ENCODE measurements at places on chromosomes 4 and X.

- no peak for DNase-seq
Observed at GRCh38 chr4:99190336-99190735, 28.7 kb downstream of the ADH6 start.

DNA sequence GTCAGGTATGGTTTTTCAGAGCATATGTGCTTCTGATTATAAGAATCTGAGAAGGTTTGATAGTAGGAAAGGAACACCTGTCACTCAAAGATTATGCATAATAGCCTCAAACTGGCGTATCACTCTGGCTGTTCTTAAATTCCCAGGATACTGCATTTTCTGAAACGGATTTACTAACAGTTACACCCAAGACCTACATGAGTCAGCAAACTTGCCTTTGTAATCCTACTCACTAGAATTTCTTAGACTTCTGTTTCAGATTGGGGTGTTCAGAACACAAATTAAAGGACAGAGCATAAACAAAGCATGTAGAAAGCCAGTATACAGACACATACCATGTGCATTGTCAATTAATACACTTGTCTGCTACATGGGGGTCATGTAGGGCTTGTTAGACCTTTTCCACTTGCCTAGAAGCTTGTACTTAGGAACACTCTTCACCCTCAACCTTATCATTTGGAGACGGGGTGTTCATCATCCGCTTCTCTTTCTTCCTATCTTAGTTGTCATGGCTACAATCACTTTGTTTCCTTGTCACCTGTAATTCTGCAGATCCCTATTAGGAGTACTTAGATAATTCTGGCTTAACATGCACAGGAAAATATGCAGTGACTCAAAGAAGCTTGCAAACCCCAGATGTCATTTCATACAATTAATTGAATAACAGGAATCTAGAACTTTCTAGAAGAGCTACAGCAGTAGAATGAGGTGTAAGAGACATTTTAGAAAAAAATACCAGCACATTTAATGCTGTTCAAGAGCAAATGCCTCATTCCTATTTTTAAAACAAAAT lies 593.0 kb upstream of the TENM3 start:
- no peak for DNase-seq

DNA sequence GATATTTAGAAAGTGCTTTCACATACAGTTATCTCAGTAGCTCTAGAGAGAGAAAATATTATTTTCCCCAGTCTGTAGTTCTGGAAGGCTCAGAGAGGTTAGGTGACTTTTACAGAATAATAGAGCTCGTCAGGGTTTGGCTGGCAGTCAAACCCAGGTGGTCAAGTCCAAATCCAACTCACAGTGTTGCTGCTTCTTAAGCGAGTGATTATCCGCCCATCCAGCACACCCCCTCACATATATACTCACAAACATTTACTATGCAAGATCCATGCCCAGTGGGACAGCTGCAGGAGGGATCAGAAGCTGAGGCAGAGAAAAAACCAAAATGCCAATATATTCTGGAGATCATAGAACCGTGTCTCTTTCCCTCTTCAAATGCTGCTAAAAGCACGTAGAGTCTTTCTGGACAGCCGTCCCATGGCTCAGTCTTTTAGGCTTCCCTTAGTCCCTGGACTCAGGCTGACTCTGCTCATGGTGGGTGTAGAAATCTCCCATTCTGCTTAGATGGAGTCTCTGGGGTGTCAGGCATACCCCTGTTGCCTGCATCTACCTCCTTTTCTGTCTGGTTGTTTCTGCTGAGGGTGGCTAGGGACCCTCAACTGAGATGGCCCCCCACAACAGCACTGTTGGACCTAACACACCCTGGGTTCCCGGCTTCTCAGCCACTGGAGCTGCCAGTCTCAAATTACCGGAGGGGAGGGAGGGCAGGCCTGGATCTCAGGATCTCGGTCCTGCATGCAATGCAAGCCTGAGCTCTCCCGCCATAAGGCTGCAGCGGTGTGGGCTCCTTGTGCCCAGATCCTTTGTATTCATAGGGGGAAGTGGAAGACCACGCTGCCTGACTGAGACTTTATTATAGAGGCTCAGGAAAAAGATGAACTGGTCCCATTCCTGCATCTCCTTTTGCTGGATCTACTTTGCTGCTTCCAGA lies at the start of gene CHRNA9:
Gene CHRNA9 (plus strand): TSS at position 743 of the 934 bp plus-strand sequence. CDS start 135 bp downstream, at position 878.
- DNase-seq: no peak

DNA sequence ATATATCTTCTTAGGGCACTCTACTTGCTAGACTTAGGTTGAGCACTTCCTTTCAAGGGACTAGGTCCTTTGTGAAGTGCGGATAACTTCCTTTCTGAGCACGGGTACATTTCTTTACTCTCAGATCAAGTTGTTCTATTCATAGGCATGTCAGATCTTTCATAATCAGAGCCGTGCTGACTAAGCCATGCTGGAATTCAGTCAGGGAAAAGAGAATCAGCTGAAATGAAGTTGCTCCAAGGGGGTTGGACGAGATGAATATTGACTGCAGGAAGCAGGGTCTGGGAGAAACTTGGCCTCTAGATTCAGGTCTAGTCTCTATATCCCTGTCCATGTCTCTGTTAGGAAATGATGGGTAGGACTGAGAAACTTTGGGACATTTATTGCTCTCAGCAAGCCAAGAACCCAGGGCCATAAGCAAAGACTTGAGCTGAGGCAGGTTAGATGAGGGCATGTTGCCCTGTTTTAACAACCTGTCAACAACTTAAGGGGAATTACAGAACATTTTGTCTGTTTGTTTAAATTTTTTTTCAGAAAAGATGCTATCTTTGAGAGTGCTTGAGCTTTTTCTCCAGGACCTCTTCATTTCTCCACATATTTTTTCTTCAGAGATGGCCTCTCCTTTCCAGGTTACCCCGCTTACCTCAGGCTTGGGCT lies 28.3 kb downstream of the AREG start:
- DNase-seq: no peak

DNA sequence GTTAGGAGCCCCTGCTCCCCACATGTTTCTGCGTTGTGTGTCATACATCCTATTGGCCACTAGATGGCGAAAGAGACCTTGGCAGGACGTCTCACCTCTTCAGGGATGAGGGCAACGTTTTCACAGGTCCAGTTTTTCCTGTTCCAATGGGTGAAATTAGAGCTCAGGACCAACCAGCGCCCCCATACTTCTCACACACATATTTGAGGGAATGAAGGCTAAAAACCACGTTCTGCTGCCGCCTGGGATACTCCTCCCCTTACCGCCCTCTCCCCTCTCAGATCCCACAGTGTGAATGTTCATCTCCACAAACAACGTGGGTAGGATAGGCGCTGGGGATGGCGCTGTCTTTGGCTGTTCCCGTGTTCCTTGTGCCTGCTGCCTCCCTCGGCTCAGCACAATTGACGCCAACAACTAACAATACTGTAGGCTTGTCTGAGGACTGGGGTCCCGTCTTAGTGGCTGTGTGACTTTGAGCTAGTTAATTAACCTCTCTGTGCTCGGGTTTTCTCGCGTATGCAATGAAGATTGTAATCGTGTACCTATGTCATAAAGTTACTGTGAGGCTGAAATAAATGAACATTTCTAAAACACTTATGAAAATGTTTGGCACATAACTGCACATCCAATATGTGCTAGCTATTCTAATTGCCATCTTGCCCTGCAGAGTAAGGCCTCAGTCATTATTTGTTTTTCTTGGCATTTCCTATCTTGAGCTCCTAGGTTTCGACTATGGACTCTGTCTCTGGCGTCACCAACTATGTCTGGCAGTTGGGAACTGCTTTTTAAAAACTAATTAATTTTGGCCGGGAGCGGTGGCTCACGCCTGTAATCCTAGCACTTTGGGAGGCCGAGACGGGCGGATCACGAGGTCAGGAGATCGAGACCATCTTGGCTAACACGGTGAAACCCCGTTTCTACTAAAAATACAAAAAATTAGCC lies 181.3 kb upstream of the STK26 start:
- DNase-seq: no peak

DNA sequence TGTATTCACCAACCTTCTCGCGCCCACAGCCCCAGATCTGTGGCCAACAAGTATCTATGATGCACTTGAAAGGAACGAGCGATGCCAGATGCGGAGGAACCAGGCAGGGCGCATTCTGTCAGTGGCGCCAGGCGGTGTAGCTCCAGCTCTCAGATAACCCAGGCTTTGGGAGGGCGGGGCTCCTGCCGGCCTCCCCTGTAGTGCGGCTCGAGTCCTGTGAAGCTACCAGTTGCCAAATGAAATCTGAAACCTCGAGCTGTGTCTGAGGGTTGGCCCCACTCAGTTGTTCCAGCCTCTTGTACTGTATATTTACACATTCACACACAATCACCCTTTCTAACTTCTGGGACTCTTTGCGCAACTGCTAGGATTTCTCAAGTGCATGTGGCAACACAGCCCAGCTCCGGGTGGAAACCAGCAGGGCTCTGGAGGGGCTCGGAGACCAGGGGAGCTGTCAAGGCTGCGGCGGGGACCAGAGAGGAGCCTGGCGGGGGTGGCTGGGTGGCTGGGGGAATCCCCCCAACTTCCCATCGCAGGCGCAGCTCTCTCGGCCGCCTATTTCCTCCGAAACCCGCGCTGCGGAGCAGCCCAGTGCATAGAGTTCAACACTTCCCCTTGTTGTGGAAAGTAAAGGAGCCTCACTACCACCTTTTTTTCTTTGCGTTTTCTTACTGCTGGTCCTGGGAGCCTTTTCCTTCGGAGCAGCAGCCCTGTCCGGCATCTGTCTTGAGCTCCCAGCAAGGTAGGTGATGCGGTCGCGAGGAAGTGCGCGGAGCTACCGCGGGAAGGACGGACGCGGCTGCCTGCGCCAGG lies at the start of gene ARHGAP24:
Gene ARHGAP24 (plus strand): TSS at position 333 of the 813 bp plus-strand sequence.
- DNase-seq: peak; percentile 95

DNA sequence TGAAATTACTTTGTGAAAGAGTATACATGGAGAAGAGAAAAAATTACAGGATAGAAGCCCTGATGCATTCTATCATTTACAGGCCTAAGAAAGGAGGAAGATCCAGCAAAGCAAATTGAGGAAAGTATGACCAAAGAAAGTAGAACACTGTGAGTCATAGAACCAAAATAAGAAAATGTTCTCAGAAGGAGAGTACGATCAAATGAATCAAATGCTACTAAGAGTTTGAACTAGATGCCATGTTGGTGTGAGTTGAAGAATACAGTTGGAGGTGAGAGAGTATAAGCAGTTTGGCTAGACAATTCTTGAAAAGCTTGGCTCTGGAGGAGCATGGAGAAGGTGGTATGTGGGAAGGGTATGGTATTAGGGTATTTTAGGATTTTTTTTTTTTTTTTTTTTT lies 161.8 kb downstream of the RPA4 start:
- no peak for DNase-seq

- DNase-seq: peak; percentile 89
Observed at GRCh38 chr4:78551420-78552351, at the start of gene ANXA3. Gene ANXA3 (plus strand): TSS chr4:78551770. CDS start chr4:78554474, 2,704 bp downstream.

DNA sequence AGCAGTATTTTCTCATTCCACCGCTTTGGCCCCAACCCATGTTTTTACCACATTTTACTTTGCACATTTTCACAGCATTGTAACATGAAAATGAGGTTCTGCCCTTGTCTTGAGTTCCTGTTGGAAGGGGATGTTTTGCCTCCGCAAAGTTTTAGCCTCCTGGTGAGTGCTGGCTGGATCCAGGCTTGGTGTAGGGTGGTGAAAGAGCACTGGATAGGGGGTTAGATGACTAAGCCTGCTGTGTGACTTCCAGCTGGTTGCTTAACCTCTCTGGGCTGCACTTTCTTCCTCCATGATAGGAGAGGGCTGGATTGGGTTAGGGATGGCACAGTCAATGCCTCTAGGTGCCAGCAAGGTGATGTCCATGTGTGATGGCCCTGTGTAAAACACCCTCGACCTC lies 28.9 kb downstream of the CYTL1 start:
- DNase-seq: no peak

DNA sequence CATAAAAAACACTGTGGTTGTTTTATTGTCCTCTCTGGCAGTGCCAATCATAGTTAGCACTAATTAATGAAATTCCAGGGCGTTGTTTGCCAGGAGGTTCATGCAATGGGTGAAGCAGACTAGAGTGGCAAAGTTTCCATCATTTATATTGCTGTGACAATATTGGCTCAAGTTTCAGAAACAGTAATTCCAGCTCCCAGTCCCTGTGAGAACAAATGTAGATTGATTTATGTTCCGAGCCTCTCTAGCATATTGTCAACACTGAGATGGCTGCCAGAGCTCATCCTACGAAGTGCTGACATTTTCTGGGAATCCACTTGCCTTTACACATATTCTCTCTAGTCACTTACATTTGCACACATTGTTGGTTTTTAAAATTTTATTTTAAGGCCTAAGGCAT lies 440.0 kb upstream of the IGFBP7 start:
- DNase-seq: no peak
